ENCODE measurements at places on chromosomes 1 and 21. TPM values are rescaled to one million over a fixed set of nuclear protein-coding genes. Genes with fewer than 3 reads are reported as not detected.

NBPF4 gene
- total RNA-seq = not detected

FCRL6 gene
- total RNA-seq = 1.1 TPM

ZNF678 gene
- 3.9 TPM for total RNA-seq

RYR2 gene
- total RNA-seq = 446 TPM

MAGOH gene
- 26.1 TPM for total RNA-seq

WNT2B gene
- total RNA-seq = 4.7 TPM

MAPKAPK2 gene
- 219 TPM for total RNA-seq

VHLL gene
- not detected for total RNA-seq

Measured in left cardiac atrium (tissue), 4 donors.